ENCODE measurements at places on chromosomes 7 and 10. TPM values are rescaled to one million over a fixed set of nuclear protein-coding genes. Genes with fewer than 3 reads are reported as not detected.

The GIMAP4 gene
- total RNA-seq: 63.4 TPM

The MBLAC1 gene
- 3.0 TPM for total RNA-seq

The PSTK gene
- 3.0 TPM for total RNA-seq

The PTF1A gene
- not detected for total RNA-seq

The KIFBP gene
- total RNA-seq: 46.1 TPM

The HGF gene
- total RNA-seq: 5.1 TPM

The KRIT1 gene
- total RNA-seq: 44.0 TPM

The DBNL gene
- total RNA-seq: 197 TPM

The CEP55 gene
- total RNA-seq: 92.2 TPM

Measured in pulmonary artery endothelial cell (primary cell).